ENCODE measurements at places on chromosomes 6 and 20.

GRCh38 chr6:158377860-158378259 is 65.6 kb downstream of the TULP4 start:
- DNase-seq, result no peak

- DNase-seq, result no peak
Measured at GRCh38 chr6:16704401-16705045, 56.7 kb downstream of the ATXN1 start.

- peak; percentile 19 for DNase-seq
Measured at GRCh38 chr6:108779536-108780275, 68.5 kb upstream of the ARMC2 start.

DNA sequence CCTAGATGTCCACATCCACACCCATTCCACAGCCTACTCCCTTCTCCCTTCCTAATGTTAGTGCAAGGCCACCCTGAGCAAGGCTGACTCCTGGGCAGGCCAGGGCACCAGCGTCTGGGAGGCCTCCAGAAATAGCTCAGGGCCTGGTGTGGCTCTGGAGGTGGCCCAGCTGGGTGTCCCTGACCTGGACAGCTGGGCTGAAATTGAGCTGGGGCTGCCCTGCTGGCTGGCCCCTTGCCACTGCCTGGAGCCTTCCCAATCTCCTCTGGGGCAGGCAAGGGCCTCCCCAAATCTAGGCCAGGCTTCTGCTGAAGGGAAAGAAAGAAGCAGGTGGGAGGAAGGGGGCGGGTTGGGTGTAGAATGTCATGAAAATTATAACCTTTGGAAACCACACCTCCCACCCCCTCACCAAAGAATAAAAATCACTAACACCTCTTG is 2.1 kb downstream of the FAM110A start:
- DNase-seq, result no peak

DNA sequence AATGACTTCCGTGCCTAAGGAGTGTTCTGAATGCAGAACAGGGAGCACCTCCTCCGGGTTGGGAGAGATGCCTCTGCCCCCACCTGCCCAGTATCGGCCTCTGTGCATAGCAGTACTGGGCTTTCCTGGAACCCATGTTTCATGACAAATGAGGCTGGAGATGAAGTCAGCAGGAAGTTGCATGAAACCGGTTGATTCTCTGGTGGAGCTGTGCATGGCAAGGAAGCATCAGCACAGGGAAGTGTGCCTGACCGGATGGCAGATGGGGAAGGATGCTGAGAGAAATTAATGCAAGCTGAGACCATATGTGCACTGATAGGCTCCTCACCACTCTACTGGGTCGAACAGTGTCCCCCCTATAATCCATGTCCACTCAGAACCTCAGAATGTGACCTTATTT is 155.5 kb downstream of the CDH26 start:
- DNase-seq, result no peak

DNA sequence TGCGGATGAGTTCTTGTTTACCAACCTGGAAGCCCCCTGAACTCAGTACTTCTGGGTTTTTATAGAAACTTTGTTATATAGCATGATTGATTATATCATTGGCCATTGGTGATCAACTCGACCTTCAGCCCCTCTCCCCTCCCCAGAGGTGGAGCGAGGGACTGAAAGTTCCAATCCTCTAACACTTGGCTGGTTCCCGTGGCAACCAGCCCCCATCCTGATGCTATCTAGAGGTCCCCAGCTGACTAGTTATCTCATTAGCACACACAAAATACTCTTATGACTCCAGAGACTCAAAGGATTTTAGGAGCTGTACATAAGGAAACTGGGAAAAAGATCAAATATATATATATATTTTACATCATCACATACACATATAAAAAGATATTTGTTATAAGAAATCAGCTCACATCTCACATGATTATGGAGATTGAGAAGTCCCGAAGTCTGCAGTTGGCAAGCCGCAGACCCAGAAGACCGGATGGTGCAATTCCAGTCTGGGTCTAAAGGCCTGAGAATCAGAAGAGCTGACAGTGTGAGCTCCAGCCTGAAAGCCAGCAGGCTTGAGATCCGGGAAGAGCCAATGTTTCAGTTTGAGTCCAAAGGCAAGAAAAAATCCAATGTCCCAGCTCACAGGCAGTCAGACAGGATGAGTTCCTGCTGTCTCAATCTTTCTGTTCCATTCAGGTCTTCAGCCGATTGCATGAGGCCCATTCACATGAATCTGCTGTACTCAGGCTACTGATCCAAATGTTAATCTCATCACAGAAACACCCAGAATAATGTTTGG is 179.3 kb upstream of the DTNBP1 start:
- DNase-seq, result no peak
